Hematopoietic multipotent progenitor cell treated with erythropoietin and hydrocortisone succinate and interleukin-3 and kit ligand, for 15 days (in vitro differentiated cells): ENCODE measurements at places on chromosomes 7 and 10.
A peak's percentile ranks its signal among the peaks of the same experiment; 100 is the strongest.

GRCh38 chr10:51832652-51833383 lies 133.4 kb upstream of the CSTF2T start:
- no peak for DNase-seq

DNA sequence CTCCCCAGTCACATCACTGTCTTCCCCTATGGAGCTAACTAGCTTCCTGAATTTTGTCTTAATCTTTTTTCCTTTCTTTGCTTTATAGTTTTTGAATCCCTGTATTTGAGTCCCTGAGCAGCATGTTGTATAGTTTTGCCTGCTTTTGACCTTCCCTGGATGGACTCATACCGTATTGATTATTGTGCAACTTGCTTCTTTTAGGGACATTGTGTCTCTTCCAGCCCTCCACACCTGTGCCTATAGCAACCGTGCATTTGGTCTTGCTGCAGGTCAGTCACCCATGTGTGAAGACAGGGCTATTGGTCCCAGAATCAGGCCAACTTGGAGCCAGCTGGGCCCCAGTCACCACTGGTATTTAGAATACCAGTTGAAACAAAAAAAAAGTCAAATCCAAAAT lies 158.9 kb upstream of the ADCY1 start:
- no peak for DNase-seq

DNA sequence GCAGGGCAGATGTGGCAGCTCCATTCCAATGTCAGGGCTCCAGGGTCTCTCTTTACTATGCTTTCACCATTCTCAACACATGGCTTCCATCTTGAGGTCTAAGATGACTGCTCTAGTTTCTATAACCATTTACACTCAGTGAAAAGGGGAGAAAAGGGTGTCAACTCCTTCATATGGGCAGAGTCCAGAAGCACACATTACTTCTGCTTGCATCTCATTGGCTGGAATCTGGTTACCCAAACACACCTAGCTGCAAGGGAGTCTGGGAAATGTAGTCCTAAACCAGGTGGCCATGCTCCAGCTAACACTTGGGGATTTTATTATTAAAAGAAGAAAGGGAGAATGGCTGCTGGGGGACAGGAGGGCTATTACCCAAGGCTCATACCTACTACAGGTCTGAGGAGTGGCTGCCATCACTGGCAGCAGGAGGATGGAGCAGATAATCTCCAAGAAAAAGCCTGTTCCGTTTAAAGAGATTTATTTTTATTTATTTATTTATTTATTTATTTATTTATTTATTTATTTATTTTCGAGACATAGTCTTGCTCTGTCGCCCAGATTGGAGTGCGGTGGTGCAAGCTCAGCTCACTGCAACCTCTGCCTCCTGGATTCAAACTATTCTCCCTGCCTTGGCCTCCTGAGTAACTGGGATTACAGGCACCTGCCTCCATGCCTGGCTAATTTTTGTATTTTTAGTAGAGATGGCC lies 29.1 kb upstream of the LBX1 start:
- no peak for DNase-seq

- DNase-seq: peak; percentile 63
These were observed 757 bp downstream of the EIF3A start for GRCh38 chr10:119079599-119080520.

DNA sequence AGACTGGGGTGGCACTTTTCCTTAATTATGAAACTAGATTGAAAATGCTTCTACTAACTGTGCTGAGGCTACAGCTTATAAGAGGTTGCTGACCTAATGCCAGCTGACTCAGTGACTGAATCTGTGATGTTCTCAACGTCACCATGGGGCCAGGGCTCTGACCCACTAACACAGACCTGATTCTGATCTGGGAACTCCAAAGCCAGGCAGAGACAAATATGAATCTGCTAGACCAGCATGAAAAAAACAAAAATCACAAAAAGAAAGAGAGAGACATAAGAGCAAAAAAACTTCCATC lies 16.1 kb downstream of the USP6NL start:
- peak; percentile 46 for DNase-seq

GRCh38 chr7:47380325-47381133 lies 201.4 kb downstream of the TNS3 start:
- no peak for DNase-seq

DNA sequence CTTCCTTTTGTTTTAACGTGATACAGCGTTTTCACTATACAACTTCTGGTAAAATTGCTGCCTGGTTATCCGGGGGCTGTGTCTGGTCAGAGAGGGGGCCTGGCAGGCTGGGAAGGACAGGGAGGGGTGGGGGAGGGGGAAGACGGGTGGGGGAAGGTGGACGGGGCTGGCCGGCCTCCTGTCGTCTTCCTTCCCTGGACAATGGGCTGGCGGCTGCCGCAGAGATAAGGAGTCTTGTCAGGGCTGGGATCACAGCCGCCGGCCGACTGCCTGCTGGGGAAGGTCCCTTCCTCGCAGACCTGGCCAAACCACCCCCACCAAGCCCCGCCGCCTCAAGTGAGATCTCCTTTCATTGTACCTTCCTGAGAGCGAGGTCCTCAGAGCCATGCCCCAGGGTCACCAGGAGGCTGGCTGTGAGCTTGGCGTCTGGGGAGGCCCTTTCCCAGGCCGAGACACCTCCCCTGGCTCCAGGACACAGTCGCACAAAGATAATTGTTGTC lies 151.2 kb upstream of the TNRC18 start:
- no peak for DNase-seq

DNA sequence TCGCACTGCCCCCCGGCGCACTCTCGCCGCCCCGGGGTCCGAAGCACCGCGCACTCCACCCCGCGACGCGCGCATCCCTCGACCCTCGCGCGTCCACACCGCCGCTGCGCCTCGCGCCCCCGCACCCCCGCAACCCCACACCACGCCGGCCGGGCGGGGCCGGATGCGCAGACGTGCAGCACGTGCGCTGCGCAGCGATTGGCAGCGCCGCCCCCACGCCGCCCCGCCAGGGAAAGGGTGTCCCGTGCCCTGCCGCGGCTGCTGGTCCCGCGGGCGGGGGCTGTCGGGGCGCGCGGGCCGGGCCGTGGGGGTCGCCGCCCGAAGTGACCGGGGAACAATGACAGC lies 53.7 kb upstream of the KDM7A start:
- peak; percentile 36 for DNase-seq

DNA sequence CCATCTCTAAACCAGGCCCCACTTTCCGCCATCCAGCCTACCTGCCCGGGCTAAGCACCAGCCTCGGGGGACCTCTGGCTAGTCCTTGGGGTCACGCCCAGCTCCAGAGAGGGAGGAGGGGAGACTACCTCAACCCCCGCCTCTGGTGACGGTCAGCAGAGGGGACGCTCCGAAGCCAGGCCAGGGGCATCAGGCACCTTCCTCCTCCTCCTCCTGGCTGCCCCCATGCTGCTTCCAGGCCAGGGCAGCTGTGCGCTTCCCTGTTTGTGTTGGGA lies 4.0 kb upstream of the SMARCD3 start:
- no peak for DNase-seq

- DNase-seq: no peak
These were observed 758.9 kb downstream of the GRM8 start for GRCh38 chr7:126493801-126494200.

GRCh38 chr10:86540016-86540415 lies 18.4 kb upstream of the WAPL start:
- DNase-seq: no peak

DNA sequence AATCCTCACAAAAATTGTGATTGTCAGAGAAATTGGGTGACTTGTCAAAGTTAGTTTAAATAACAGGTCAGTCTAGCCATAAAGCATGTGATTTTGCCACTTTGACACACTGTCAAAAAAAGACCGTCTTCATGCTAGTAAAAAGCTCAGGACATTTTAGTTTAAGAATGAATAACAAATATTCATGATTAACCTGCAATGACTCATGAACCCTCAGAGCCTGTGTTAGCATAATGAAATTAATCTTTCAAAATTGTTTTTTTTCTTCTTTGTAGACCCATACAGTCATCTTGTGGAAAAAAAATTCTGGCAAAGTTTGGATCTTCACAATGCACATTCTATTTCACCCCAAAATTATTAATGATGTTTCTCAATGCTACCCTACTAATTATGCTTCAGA lies 255.2 kb upstream of the POT1 start:
- DNase-seq: no peak

DNA sequence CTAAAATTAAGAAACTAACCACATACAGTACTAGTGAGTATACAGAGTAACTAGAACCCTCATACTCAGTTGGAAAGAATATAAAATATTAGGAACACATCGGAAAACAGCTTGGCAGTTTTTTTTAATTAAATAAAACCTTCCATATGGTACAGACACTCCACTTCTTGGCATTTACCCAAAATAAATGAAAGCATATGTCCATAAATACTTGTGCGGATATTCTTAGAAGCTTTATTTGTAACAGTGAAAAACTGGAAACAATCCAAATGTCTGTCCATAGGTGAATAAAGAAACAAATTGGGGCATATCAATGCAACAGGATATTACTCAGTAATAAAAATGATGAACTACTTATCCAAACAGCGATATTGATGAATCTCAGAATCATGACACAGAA lies 410.0 kb downstream of the HTR7 start:
- DNase-seq: no peak

GRCh38 chr7:28806841-28807240 lies 151.3 kb downstream of the TRIL start:
- no peak for DNase-seq

DNA sequence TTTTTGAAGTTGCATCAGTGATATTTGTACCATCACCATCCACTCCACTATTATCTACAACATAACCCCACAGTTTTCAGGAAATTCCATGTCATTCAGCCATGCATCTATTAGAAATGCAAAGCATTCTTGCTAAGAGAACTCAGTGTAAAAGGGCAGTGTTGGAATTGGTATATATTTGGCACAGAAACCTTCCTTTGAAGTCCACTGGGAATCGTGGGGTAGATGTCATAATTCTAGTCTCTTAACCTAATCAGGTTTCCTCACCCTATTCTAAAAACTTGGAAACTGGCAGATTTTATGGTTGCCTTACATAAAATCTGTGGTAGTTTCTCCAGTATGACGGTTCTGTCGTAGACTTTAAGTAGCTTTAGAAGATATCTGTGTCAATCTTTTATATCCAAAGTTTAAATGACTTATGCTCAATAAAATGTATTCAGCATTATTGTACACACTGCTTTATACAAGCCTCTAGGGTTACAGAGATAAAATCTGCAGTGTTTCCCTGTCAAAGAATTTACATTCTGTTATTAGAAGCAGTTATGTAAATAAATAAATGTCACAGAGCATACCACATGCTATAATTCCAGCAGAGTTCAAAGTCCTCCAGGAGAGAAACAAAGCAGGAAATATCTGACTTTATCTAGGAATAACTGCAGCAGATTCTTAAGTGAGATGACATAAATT lies 704.4 kb upstream of the CELF2 start:
- DNase-seq: no peak

DNA sequence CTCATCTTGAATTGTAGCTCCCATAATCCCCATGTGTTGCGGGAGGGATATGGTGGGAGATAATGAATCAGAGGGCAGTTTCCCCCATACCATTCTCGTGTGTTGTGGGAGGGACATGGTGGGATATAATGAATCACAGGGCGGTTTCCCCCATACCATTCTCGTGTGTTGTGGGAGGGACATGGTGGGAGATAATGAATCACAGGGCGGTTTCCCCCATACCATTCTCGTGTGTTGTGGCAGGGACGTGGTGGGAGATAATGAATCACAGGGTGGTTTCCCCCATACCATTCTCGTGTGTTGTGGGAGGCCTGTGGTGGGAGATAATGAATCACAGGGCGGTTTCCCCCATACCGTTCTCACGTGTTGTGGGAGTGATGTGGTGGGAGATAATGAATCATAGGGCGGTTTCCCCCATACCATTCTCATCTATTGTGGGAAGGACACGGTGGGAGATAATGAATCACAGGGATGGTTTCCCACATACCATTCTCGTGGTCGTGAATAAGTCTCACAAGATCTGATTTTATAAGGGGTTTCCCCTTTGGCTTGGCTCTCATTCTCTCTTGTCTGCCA lies 271.0 kb downstream of the MAD1L1 start:
- no peak for DNase-seq

- DNase-seq: no peak
These were observed 32.1 kb upstream of the PFKFB3 start for GRCh38 chr10:6170638-6171037.

- no peak for DNase-seq
These were observed 82.8 kb upstream of the FRMD4A start for GRCh38 chr10:14413523-14413922.

DNA sequence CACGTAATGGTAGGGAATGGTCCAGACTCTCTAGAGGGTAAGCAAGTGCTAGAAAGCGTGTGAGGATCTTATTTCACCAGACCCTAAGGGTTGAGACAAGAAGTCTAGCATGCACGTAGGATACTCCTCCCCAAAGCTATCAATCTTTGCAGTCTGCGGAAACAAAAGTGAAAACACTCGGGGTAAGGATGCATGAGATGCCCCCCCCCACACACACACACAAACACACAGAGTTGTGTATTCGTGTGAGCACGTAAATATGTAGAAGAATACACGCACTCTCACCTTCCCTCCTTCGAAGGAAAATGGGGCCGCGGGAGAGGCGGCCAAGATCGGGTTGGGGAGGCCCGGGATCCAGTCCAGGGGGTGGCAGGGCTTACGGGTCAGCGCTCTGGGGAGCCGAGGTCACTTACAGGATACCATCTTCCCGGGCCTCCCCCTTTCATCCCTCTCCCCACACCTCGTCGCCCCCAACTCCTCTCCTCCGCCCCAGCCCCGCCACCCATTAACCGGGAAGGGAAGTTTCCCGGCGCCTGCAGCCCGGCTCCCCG lies 455 bp downstream of the CUL2 start:
- peak; percentile 17 for DNase-seq

DNA sequence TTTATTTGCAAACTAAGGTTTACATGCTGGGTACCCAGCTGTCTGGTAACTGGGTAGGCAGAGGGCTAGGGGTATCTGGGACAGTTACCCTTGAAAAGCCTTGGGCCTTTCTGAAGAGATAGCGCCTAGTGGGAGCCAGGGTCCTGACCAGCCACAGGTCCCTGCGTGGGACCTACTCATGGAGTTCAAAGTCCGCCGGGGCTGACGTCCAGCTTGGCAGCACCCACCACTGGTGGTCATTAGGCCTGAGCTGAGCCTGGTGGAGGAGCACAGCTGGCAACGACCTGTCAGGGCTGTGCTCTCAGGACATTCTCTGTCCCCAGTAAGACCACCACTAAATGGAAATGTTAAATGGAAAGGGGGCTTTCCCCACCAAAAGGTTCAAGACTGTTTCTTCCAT lies 20.0 kb downstream of the GUSB start:
- DNase-seq: no peak

- no peak for DNase-seq
These were observed 58.4 kb downstream of the CHCHD3 start for GRCh38 chr7:133023370-133024071.

DNA sequence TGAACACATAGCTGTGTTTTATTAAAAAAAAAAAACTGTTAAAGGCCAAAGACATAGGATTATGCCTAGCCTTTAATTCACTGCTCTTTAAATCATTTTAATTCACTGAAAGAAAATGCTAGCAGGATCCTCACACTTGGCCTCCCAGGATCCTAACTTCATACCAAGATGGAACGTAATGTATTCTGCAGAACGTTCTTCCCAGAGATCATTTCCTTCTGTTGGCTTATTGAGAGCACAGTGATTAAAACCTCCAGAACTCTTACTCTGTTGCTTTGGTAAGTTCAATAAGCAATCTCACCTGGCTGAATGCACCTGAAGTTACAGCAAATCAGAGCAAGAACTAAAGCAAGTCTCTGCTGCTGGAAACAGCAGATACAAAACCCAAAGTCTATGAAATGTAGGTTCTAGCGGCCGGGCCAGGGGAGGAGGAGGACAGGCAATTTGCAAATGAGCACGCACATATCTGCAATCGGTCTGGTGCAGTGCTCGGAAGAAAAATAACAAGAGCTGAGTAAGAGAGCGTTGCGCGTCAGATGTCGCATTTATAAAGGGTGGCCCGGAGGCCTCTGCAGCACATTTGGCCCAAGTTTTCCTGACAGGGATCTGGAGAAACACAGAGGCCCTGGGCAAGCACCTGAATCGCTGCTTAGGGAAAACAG lies 193.9 kb downstream of the FAM107B start:
- DNase-seq: no peak
